Activated T-helper 9 cell treated with anti-CD3 and anti-CD28 coated beads, Interleukin-2, amount 50 U/mL, for 16 hours (primary cell): ENCODE measurements at places on chromosomes 2 and 18.

- DNase-seq, result no peak
Observed at GRCh38 chr2:138113871-138114525, 149.7 kb downstream of the HNMT start.

- DNase-seq, result no peak
Observed at GRCh38 chr2:10591207-10591606, 98.6 kb downstream of the NOL10 start.

DNA sequence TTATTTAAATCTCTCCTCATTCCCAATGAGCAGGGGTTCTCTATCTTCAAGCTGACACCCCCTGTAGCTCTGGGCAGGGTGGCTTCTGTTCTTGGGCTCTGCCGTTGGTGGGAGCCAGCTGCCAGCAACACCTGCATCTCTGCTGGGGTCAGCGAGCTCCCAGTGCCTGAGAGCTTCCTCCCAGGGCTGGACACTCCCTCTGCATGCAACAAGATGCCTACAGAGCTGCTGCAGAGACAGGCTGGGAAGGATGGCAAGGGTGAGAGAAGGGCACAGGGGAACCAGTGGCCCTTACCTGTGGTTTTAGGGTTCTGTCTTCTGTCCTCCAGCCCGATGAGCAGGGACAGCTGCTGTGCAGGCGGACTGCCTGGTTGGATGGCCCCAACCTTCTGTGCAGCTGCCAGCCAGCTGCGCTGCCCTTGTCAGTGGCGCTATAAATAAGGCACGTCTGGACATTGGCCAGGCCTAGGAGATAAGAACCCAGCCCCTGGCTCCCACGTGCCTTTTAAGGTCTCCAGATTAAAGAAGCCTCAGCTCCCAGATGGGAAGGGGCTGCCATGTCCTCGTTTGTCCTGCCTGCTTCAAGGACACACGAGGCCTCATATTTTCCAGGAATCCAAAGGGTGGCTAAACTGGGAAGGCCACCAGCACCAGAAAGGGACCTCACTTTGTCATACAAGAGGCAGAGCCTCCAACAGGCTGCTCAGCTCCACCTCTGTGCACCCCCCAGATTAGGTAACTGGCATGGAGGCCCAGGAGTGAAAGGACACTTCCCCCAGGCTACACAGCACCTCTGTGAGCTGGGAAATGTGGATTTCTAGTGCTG is 39.5 kb upstream of the FHL2 start:
- no peak for DNase-seq

- no peak for DNase-seq
Observed at GRCh38 chr2:7844414-7844965, 837.4 kb upstream of the ID2 start.
